ENCODE measurements at places on chromosomes 1 and 21.

DNA sequence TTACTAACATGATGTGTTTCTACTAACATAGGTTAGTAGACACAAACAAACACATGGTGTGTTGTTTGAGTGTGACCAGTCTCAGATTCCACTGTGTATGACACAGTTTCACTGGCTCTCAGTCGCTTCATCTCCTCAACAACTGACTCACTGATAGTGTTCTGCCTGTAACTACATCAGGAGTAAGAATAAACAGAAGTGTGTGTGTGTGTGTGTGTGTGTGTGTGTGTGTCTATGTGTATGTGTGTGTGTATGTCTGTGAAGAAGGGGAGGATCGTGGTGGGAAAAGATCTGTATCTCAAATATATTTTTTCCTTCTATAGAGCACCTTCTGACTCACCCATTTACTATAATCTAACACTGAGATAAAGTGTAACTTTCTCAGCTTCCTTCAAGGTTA is 391.0 kb downstream of the PTPRC start:
- no peak overlapping the region for H3K4me3 ChIP-seq
- DNase-seq: no peak
- H3K4me1 ChIP-seq: no peaks in the 10 kb centered on the region

DNA sequence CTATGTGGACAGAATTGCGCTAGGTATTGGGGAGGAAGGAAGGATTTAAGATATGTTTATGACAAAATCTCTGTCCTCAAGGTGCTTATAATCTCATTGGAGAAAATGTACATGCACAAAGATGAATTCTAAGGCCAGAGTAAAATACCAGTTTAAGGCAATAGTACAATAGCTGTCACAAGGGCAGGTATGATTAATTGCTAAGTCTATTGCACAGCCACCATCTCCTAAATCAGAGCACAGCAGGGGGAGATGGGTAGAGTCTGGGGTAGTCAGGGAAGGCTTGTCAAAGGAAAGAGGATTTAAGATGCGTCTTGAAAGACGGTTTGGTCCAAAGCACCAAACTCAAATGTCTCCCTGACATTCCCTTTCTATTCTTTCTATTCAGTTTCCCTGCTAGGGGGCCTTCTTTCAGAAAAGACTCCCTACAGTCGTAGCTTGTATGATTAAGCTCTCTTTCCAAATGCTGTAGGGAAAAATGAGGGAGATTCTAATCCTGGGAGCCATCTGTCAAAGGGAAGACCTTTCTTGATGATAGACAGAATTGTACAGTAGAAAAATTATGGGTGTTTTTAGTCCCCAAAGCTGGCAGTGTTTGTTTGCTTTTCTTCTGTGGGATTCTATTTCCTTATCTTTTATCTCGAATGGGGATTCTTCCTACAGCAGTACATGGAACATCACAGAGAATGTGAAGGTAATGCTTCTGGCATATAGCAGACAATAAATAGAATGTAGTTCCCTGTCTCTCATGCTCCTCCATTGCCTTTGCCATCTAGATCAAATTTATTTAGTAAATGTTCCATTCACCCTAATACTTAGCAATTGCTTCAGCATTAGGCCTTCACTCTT is 107.6 kb upstream of the NFIA start:
- no peak overlapping the region for H3K27ac ChIP-seq
- no peaks in the 10 kb centered on the region for H3K27me3 ChIP-seq
- H3K36me3 ChIP-seq: no peaks in the 10 kb centered on the region
- no peaks in the 10 kb centered on the region for H3K4me1 ChIP-seq

DNA sequence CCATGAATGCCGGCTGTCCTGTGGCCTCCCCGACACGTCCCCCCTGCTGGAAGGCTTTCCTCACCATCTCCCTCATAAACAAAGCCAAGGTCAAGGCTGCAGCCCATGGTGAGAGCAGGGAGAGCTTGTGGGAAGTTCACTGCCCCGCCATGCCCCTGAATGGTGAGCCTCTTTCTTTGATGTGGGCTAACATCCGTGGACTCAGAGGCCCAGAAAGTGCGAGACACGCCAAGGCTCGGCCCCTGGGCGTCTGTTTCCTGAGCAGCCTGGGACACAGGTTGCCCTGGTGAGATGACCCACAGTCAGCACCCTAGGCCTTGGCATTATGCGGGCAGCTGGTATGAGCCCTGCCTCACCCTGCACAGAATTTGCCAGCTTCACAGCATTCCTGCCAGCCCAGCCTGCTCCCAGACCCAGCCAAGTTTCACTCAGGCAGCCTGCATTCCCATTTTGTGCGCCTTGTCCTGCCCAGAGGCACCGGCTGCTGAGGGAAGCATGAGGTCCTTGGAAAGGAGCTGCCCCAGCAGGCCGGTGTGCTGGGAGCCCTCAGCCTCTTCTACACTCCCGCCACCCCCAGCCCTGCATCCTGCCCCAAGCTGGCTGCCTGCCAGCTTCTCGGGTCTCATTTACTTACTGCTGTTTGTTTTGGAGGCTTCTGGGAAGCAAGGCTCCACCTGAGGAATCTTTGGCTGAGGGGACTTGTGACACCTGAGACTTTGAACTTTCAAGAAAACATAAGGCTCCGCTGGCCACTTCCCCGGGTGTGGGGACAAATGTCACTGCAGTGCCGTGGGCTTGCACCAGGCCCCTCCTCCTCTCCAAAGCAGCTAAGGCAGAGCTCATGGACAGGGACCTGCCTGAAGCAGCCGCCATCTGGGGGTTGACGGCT is 31.9 kb downstream of the NEK2 start:
- H3K36me3 ChIP-seq: no peaks in the 10 kb centered on the region
- peaks cover 20% of the 10 kb centered on the region for H3K4me1 ChIP-seq
- no peak overlapping the region for H3K27ac ChIP-seq
- H3K4me3 ChIP-seq: no peak overlapping the region

DNA sequence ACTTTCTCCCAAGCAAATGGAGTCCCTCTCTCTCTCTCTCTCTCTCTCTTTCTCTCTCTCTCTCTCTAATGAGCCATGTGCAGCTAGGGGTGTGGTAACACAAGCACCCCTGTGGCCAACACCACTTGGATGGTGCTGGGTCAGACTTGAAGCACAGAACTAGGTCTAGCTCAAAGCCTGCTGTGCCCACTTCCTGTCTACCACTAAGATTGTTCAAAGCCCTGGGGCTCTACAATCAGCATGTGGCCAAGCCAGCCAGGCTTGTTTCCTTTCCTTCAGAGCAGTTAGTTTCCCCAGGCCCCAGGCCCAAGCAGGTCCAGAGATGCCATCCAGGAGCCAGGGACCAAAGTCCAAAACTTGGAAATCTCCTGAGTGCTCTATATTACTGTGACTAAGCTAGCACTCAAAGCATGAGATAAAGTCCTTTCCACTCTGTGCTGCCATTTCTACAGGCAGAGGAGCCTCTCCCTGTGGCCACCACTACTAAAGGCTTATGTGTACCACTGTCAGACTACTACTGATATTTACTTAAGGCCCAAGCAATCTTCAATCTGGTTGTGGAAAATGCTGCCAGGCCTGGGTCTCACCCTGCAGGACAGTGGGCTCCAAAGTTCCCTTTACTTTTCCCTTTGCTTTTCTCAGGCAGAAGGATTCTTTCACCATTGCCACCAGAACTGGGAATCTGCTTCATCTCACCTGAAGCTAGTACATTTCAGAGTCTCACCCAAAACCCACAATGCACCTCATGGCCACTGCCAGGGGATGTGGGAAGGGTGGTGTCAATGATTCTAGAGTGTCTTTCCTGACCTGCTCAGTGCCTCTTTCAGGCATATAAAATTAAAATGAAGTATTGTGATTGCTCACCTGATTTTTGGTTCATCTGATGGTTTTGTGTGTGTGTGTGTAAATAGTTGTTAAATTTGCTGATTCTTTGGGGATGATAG is 999.5 kb downstream of the NCAM2 start:
- H3K27me3 ChIP-seq: peaks cover 2% of the 10 kb centered on the region
- H3K4me3 ChIP-seq: no peak overlapping the region
- H3K27ac ChIP-seq: no peak overlapping the region

DNA sequence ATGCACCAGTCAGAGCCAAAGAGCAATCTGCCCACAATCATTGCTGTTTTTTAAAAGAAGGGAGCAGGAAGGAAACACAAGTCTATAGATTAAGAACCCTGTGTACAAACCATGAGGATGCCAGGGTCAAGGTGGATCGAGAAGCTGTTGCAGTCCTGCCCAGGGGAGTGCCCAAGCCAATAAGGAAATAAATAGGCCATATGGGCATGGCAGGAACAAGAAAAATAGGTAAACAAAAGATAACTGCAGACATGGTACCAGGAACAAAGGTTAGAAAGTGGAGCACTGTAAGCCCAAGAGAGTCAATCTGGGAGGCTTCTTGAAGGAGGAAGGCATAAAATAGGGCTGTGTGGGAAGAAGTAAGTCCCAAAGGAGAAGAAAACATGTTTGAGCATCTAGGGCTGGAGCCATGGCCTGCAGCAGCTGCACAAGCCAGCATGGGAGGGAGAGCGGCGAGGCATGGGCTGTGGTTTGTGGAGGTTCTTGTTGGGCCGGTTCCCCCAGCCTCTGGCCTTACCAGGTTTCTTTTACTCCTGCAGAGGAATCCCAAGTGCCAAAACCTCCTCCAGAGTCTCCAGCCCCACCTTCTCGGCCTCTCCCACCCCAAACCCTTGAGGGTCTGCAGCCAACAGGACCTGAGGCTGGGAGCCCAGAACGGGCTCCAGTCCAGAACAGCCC is 13.6 kb downstream of the INAVA start:
- peak overlapping the region; percentile 16 for H3K4me3 ChIP-seq
- H3K27me3 ChIP-seq: no peaks in the 10 kb centered on the region
- H3K36me3 ChIP-seq: peaks cover 24% of the 10 kb centered on the region
- no peaks in the 10 kb centered on the region for H3K4me1 ChIP-seq
- no peak for DNase-seq

DNA sequence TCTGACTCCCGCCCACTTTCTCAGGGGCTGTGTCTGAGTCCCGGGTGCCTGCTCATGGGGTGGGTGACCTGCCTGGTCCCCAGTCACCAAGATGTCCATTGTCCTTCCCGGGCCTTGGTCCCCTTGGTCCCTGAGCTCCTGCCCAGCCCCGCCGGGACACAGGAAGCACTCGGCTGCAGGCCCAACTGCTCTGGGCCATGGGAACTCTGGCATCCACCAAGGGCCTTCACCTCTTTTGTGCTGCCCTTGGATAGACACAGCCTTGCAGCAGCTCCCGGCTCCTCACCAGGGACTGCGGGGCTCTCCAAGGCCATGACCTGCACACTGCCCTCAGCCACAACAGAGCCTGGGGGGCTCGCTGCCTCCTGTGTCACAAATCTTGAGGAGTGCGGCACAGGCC is 22.1 kb upstream of the MX1 start:
- H3K27ac ChIP-seq: no peak overlapping the region
- H3K4me1 ChIP-seq: no peaks in the 10 kb centered on the region
- no peak overlapping the region for H3K4me3 ChIP-seq

DNA sequence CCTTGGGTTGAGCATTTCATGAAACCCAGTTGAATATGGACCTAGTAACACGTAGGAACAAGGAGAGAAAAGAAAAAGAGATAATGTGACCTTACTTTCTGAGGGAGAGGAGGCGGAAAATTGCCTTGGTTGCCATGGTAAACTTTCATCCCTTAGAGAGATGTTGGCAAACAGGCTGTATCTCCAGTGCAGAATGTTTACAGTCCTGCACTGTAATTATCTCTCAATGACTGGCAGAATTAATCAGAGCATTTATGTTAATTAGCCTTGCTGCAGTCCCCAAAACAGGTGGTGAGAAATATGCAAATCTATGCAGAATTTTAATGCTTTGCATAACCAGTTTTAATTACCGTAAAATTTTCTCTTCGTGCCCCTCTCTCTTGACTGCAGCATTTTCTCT is 147.3 kb downstream of the CD247 start:
- no peaks in the 10 kb centered on the region for H3K36me3 ChIP-seq
- no peak overlapping the region for H3K4me3 ChIP-seq
- no peak for DNase-seq

- peaks cover 1% of the 10 kb centered on the region for H3K27me3 ChIP-seq
- H3K4me1 ChIP-seq: peaks cover 5% of the 10 kb centered on the region
- no peak overlapping the region for H3K4me3 ChIP-seq
- H3K36me3 ChIP-seq: peaks cover 4% of the 10 kb centered on the region
Measured at GRCh38 chr1:233075915-233076295, 125.5 kb downstream of the NTPCR start.

- H3K4me3 ChIP-seq: no peak overlapping the region
- H3K4me1 ChIP-seq: no peaks in the 10 kb centered on the region
- no peak for DNase-seq
- no peak overlapping the region for H3K27ac ChIP-seq
- H3K27me3 ChIP-seq: peaks cover 2% of the 10 kb centered on the region
- no peaks in the 10 kb centered on the region for H3K36me3 ChIP-seq
Measured at GRCh38 chr1:107443027-107443426, 302.2 kb downstream of the NTNG1 start.

DNA sequence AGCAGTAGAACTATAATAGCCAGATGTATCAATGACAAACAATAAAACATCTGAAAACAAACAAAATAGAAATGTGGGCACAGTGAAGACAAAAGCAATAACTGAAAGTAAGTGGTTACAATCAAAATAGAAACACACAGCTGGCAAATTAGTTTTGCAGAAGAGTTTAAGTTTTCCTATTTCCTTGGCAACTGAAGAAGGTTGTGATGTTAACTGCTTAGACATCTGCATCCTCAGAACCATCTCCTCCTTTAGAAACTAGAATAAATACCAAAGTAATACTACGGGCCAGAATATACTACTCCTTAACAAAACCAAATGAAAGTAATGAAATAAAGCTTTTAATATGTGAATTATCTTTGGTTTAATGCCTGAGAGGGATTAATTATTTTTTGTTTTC is 605.5 kb downstream of the LTN1 start:
- H3K4me3 ChIP-seq: no peak overlapping the region
- no peak for DNase-seq
- no peaks in the 10 kb centered on the region for H3K27me3 ChIP-seq

- no peak for DNase-seq
- H3K27ac ChIP-seq: no peak overlapping the region
- H3K4me3 ChIP-seq: no peak overlapping the region
- no peaks in the 10 kb centered on the region for H3K36me3 ChIP-seq
Measured at GRCh38 chr1:119133987-119134386, 6.5 kb downstream of the WARS2 start.

DNA sequence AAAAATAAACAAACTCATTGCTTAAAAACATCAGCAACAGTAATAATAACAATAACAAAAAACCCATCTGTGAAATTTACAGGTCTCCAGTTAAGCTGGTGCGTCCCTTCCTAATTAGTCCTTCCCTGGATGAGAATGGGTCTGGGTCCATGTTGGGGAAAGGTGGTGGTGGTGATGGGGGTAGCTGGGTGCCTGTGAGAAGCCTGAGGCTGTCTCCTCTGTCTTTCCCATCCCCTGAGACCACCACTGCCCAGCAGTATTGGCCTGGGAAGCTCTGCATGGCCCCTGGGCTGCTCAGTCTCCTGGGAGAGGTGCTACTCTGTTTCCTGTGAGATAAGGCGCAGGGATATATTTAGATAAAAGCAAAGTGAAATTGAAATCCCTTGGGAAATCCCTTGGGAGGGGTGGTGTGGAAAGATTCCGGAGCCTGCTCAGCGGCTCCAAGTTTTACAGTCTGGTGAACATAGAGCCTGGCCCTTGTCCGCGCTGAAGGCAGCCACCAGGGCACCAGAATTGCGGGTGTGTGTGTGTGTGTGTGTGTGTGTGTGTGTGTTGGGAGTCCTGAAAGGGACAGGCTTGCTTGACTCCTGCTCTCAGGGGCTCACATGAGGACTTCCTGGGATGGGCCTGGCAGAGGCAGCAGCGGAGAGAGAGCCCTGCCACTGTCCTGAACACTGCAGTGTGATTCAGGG is 150.2 kb downstream of the FOXD2 start:
- DNase-seq: peak; percentile 35
- H3K4me1 ChIP-seq: peaks cover 13% of the 10 kb centered on the region
- H3K36me3 ChIP-seq: no peaks in the 10 kb centered on the region

GRCh38 chr1:8555582-8555981 is 237.7 kb downstream of the SLC45A1 start:
- H3K4me3 ChIP-seq: no peak overlapping the region
- no peaks in the 10 kb centered on the region for H3K27me3 ChIP-seq
- no peak overlapping the region for H3K27ac ChIP-seq
- peaks cover 27% of the 10 kb centered on the region for H3K4me1 ChIP-seq
- no peak for DNase-seq

Measured in endothelial cell (in vitro differentiated cells).